ENCODE measurements at places on chromosomes 13 and 19.

DNA sequence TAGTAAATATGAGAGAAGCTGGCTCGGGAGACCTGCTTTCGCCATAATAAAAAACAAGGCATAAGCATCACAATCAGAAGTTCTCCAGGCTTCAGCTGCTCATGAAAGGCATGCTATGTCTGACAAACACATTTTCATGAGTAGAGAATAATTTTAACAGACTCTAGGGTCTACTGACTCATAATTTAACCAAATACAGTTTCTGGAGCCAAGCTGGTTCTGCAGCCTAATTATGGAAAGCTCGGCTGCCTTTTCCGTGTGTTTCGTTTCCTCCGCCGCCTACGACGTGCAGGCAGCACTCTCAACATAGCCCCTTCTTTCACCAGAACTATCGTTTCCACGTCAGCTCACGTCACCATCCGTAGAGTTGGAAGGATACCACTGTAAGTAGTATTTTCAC is 5.7 kb downstream of the MCF2L start:
- no peak for DNase-seq

DNA sequence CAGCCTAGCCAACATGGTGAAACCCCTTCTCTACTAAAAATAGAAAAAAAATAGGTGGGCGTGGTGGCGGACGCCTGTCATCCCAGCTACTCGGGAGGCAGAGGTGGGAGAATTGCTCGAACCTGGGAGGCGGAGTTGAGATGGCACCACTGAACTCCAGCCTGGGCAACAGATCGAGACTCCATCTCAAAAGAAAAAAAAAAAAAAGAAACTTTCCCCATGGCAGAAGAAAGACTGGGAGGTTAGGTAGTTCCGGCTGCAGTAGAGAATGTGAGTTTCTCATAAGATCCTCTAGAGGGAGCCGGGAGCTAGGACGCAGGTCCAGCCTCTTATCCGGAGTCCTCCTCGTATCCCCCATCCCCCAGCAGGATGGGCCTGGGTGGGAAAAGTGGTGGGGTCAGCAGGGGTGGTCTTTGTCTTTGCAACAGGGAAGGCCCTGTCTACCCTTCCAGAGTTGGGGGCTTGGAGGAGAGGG is 13.2 kb upstream of the CREB3L3 start:
- DNase-seq: peak; percentile 66

DNA sequence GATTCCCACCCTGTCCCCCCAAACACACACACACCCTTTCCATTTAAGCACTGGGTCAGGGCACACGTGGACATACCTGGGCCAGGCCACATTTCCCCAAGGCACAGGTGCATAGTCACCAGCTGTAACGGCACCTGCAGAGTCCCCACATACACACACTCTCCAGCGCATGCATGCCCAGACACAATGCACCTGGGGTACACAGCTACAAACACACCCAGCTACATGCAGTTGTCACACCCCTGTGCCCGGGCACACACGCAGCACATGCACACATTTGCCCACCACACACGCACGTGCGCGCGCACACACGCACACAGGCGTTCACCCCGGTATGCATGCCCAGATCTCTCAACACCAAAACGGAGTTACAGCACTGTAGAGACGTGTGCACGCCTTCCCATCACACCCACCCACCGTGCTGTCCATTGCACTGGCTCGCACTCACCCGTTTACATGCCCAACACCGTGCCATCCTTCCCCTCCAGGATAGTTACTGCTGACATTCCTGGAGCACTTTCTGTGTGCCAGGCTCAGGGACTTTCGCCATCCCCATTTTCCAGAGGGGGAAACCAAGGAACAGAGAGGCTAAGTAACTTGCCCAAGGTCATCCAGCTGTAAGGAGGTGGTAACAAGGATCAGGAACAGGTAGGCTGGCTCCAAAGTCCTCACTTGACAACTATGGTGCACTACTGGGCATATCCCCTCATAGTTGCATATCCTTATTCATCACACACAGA is 749 bp upstream of the SHANK1 start:
- no peak for DNase-seq

DNA sequence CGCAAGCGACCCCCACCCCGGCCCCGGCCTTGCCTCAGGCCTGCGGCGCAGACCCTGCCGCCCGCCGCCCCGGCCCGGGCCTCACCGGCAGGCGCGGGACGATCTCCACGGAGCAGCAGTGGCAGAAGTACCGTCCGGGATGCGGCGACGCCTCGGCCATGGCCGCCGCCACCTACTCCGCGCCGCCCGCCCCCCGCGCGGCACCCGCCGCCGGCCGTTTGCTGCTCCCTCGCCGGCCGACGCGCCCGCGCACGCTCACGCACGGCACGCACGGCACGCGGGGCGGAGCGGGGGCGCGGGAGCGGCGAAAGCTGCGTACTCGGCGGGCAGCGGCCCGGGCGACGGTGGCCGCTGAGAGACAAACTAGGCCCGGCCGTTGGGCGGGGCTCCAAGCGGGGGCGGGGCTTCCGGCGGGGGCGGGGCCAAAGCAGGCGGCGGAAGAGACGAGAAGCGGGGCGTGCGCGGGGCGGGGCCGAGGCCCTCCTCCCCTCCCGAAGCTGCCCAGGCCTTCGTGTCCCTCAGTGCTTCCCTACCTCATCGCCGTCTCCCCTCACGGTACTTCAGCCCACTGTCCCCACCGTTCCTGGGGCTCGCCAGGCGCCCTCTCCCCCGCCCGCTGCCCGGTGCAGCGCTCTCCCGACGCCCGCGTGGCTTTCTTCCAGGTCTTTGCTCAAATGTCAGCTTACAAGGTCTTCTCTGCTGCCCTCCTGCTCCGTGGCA is at the start of gene RNF126:
RNF126 (minus strand) TSS at position 253 of the 720 bp plus-strand sequence; CDS start at position 160, 93 bp downstream.
- peak; percentile 96 for DNase-seq

DNA sequence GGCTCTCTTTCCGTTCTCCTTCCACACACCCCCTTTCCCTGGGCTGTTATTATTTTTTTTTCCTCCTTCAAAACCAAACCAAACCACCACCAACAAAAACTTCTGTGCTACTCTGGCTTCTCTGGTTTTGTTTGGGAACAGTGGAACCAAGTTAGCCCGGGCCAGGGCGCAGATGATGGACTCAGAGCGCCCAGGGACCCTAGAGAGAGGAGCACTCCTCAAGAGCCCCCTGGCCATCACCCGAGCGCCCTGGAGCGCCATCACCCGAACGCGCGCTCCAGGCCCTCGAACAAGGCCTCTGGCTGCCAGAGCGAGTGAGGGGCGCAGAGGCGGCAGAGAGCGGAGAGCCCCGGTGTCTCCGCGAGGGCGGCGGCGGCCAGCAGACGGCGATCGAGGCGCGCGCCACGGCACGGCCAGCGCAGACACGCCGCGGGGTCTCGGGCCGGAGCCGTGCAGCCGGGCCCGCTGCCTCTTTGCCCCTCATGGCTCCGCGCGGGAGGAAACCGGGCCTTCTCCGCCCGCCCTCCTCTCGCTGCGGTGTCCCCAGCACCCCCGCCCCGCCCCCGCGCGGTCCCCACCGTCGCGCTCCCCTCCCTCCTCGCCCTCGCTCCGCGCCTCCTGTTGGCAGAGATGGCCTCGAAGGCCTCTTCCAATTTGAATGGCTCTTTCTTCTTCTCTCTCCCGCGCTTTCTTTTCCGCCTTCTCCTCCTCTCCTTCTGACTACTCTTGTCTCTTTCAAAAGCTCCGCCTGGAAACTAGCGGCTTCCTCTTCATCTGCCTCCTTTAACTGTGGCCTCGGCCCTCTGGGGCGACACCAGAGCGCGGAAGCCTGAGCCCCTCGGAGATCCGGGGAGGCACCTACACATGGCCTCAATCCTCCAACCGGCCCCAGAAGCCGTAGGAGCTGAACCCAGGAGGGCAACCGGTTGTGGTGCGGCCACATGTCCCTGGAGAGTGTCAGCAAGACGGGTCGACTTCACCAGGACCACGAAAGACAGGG is 4.1 kb upstream of the SOX1 start:
- DNase-seq: no peak

GRCh38 chr19:55196803-55197202 is 12.5 kb downstream of the PTPRH start:
- DNase-seq: no peak

GRCh38 chr19:14472202-14472938 is 2.8 kb downstream of the PTGER1 start:
- peak; percentile 76 for DNase-seq

Measured in mucosa of descending colon (tissue), 3 donors.